ENCODE measurements at places on chromosomes 7 and 10. TPM values are rescaled to one million over a fixed set of nuclear protein-coding genes. Genes with fewer than 3 reads are reported as not detected.

The SLC25A28 gene
- 18.3 TPM for total RNA-seq

The IL6 gene
- total RNA-seq, result 4.3 TPM

The CACNA2D1 gene
- total RNA-seq, result 8.3 TPM

The ELAPOR2 gene
- total RNA-seq, result 17.3 TPM

Measured in A375 (cell line).